ENCODE measurements at places on chromosomes 16 and 17.

GRCh38 chr16:23174622-23175021 lies 7.9 kb upstream of the SCNN1G start:
- no peak for DNase-seq

- DNase-seq: no peak
Measured at GRCh38 chr16:52861614-52862022, 191.1 kb downstream of the CHD9NB start.

GRCh38 chr17:13626703-13627102 lies 25.0 kb upstream of the HS3ST3A1 start:
- peak; percentile 74 for DNase-seq

GRCh38 chr17:17024778-17025300 lies 17.4 kb upstream of the MPRIP start:
- DNase-seq: no peak
